ENCODE measurements at places on chromosomes 6 and 20. TPM values are rescaled to one million over a fixed set of nuclear protein-coding genes. Genes with fewer than 3 reads are reported as not detected.

- H3K4me3 ChIP-seq: no peak overlapping the region
- no peaks in the 10 kb centered on the region for H3K36me3 ChIP-seq
- no peaks in the 10 kb centered on the region for H3K4me1 ChIP-seq
- no peak overlapping the region for H3K27ac ChIP-seq
- no peaks in the 10 kb centered on the region for H3K27me3 ChIP-seq
These were observed 34.6 kb upstream of the ADGRF1 start for GRCh38 chr6:47076422-47077344.

DNA sequence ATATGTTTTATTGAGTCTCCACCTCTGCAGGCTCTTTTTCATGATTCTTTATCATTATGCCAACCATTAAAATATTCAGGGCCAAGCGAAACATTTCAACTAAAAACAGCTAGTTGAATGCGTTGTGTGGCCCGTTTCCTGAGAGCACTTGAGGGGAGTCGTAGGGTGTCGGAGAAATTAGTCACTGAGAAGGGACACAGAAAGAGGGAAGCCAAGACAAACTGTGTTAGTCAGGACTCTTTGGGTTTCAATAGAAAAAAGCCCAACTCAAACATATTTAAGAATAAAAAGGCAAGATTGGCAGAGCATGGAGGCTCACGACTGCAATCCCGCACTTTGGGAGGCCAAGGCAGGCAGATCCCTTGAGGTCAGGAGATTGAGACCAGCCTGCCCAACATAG lies 58.9 kb downstream of the MAFB start:
- no peaks in the 10 kb centered on the region for H3K36me3 ChIP-seq
- no peak overlapping the region for H3K4me3 ChIP-seq

The CLVS2 gene
- 0.26 TPM for total RNA-seq

GRCh38 chr6:159499034-159499433 lies 194.0 kb downstream of the SOD2 start:
- H3K4me1 ChIP-seq: no peaks in the 10 kb centered on the region
- H3K4me3 ChIP-seq: no peak overlapping the region
- no peak overlapping the region for H3K27ac ChIP-seq

- H3K36me3 ChIP-seq: peaks cover 3% of the 10 kb centered on the region
- H3K4me3 ChIP-seq: no peak overlapping the region
- DNase-seq: peak; percentile 72
These were observed 9.1 kb downstream of the MAPK13 start for GRCh38 chr6:36139431-36139830.

The FHL5 gene
- not detected for total RNA-seq

The NHSL1 gene
- 30.8 TPM for total RNA-seq

- no peaks in the 10 kb centered on the region for H3K36me3 ChIP-seq
- H3K27ac ChIP-seq: no peak overlapping the region
- no peak for DNase-seq
- no peak overlapping the region for H3K4me3 ChIP-seq
- no peaks in the 10 kb centered on the region for H3K27me3 ChIP-seq
These were observed 47.7 kb downstream of the COL12A1 start for GRCh38 chr6:75158176-75158575.

- no peaks in the 10 kb centered on the region for H3K4me1 ChIP-seq
- no peaks in the 10 kb centered on the region for H3K27me3 ChIP-seq
- H3K4me3 ChIP-seq: no peak overlapping the region
- peaks cover 10% of the 10 kb centered on the region for H3K36me3 ChIP-seq
- no peak for DNase-seq
These were observed 1.3 kb downstream of the BTBD3 start for GRCh38 chr20:11918981-11919380.

DNA sequence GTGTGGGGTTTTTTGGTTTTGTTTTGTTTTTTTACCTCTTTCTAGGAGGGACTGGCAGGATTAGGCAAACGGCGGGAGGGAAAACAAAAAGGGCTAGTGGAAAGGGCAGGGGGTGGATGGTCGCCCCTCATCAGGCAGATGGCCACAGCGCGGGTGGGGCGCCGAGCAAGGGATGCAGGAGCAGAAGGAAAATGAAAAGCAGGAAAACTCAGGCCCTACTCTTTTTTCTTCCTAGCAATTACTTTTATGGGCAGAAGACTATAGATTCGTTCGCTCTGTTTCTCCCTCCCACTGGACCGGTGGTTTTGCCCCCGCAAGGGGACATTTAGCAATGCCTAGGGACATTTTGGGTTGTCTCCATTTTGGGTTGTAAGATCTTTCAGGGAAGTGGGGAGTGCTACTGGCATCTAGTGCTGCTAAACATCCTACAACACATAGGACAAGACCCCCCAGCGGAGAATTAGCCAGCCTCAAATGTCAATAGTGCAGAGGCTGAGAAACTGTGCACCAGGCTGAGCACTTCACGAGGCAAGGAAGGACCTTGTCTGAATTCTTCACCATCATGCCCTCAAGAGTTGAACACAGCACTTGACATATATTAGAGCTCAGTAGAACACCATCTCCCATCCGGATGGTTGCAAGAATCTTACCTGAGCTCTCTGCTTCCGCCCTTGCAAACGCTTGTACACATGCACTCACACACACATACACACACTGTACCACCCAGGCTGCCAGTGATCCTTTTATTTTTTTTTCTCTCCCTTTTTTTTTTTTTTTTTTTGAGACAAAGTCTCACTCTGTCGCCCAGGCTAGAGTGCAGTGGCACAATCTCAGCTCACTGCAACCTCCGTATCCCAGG lies 4.8 kb upstream of the ZMYND8 start:
- H3K36me3 ChIP-seq: peaks cover 28% of the 10 kb centered on the region
- H3K4me3 ChIP-seq: peak overlapping the region; percentile 73
- peaks cover 31% of the 10 kb centered on the region for H3K4me1 ChIP-seq

The PAK5 gene
- 0.20 TPM for total RNA-seq

- no peak overlapping the region for H3K27ac ChIP-seq
- H3K27me3 ChIP-seq: no peaks in the 10 kb centered on the region
- no peaks in the 10 kb centered on the region for H3K4me1 ChIP-seq
- H3K4me3 ChIP-seq: no peak overlapping the region
These were observed 16.6 kb downstream of the SLC22A1 start for GRCh38 chr6:160137989-160138835.

The GABRR2 gene
- not detected for total RNA-seq

The SLC52A3 gene
- total RNA-seq: 3.3 TPM

DNA sequence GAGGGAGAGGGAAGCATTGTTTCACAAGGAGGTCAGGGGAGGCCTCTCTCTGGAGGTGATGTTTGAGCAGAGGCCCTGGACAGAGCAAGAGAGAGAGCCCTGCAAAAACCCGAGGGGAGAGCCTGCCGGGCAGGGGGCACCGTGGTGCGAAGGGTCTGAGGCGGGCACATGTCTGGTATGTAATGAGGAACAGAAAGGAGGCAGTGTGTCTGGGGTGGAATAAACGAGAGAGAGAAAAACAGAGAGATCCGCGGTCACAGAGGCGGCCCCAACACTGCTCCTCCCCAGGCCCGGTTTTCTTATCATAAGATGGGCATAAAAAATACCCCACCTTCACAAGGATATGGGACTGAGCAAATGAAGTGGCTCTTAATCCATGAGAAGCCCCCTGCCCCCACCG lies 119.2 kb downstream of the PREX1 start:
- H3K4me1 ChIP-seq: no peaks in the 10 kb centered on the region
- no peak overlapping the region for H3K27ac ChIP-seq
- H3K27me3 ChIP-seq: no peaks in the 10 kb centered on the region
- H3K36me3 ChIP-seq: 0 out of 3 replicates have a peak, but pooled peaks cover 2% of the 10 kb centered on the region
- no peak for DNase-seq
- no peak overlapping the region for H3K4me3 ChIP-seq

The NINL gene
- total RNA-seq: 29.2 TPM

DNA sequence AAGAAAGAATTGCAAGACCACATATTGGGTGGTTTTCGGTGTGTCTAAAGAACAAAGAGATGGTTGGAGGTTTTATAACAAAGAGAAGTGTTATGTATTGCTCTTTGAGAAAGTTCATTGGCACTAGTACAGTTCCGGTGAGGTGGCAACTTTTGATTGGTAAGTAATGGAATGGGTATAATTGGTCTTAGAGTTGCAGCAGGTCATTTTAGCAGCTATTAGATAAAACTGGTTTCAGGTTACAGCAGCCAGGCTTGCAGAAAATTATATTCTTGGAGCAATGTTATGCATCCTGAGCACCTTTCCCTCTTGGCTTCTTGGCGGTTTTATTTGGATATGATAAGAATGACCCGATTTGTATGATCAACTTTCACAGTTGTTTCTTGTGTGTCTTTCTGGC lies 12.3 kb upstream of the SSTR4 start:
- no peak overlapping the region for H3K27ac ChIP-seq
- DNase-seq: no peak
- H3K4me3 ChIP-seq: no peak overlapping the region
- H3K36me3 ChIP-seq: no peaks in the 10 kb centered on the region
- no peaks in the 10 kb centered on the region for H3K4me1 ChIP-seq
- no peaks in the 10 kb centered on the region for H3K27me3 ChIP-seq

DNA sequence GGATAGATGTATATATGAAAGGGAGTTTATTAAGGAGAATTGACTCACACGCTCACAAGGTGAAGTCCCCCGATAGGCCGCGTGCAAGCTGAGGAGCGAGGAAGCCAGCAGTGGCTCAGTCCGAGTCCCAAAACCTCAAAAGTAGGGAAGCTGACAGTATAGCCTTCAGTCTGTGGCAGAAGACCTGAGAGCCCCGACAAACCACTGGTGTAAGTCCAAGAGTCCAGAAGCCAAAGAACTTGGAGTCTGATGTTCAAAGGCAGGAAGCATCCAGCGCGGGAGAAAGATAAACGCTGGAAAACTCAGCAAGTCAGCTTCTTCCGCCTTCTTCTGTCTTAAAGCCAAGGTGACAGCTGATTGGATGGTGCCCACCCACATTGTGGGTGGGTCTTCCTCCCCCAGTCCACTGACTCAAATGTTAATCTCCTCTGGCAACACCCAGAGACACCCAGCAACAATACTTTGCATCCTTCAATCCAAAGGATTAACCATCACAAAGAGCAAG lies 102.6 kb upstream of the GJE1 start:
- DNase-seq: peak; percentile 75
- peaks cover 3% of the 10 kb centered on the region for H3K4me1 ChIP-seq
- no peak overlapping the region for H3K27ac ChIP-seq
- no peaks in the 10 kb centered on the region for H3K27me3 ChIP-seq

DNA sequence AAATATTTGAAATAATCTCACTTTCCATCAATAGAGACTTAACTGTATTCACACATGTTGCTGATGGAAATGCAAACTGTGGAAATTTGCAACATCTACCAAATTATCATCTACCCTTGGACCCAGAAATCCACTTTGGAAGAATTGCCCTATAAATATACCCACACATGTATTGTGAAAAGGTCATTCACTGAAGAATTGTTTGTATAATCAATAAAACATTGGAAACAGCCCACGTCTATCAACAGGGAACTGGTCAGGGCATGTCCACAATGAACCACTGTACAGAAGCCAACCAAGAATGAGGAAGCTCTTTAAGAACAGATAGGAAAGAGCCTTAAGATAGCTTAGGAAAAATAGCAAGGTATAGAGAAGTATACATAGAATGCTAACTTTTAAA lies 36.2 kb downstream of the PXDC1 start:
- no peak for DNase-seq
- H3K27me3 ChIP-seq: no peaks in the 10 kb centered on the region
- H3K36me3 ChIP-seq: 0 out of 2 replicates have a peak, but pooled peaks cover 6% of the 10 kb centered on the region
- no peak overlapping the region for H3K4me3 ChIP-seq
- H3K4me1 ChIP-seq: no peaks in the 10 kb centered on the region
- no peak overlapping the region for H3K27ac ChIP-seq

DNA sequence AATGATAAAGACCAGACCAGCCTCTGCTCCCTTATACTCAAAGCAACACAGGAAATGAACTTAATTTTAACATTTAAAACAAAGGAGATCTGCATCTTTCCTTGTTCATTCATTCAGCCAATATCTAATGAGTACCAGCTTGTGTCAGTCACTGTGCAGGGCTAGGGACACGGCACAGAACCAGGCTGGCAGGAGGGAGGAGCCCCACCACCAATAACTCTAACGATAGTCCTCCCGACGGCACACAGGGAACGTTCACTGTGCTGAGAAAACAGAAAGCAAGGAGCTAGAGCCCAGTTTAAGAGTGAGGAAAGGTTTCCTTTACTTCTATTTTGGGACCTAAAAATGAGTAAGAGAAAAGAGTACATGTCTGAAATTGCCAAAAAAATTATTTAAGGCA lies 9.9 kb downstream of the ETV7 start:
- H3K4me1 ChIP-seq: peaks cover 4% of the 10 kb centered on the region
- DNase-seq: no peak
- no peak overlapping the region for H3K4me3 ChIP-seq
- H3K36me3 ChIP-seq: no peaks in the 10 kb centered on the region
- no peak overlapping the region for H3K27ac ChIP-seq

GRCh38 chr6:7529141-7529540 lies 12.3 kb upstream of the DSP start:
- no peak overlapping the region for H3K27ac ChIP-seq
- DNase-seq: no peak
- H3K27me3 ChIP-seq: no peaks in the 10 kb centered on the region
- no peak overlapping the region for H3K4me3 ChIP-seq

GRCh38 chr6:157072128-157072527 lies 251.2 kb downstream of the TMEM242 start:
- no peak overlapping the region for H3K27ac ChIP-seq
- no peak for DNase-seq
- H3K4me1 ChIP-seq: peaks cover 2% of the 10 kb centered on the region
- no peaks in the 10 kb centered on the region for H3K36me3 ChIP-seq

GRCh38 chr6:16623029-16623653 lies 138.1 kb downstream of the ATXN1 start:
- no peak overlapping the region for H3K27ac ChIP-seq
- no peaks in the 10 kb centered on the region for H3K27me3 ChIP-seq
- DNase-seq: no peak

DNA sequence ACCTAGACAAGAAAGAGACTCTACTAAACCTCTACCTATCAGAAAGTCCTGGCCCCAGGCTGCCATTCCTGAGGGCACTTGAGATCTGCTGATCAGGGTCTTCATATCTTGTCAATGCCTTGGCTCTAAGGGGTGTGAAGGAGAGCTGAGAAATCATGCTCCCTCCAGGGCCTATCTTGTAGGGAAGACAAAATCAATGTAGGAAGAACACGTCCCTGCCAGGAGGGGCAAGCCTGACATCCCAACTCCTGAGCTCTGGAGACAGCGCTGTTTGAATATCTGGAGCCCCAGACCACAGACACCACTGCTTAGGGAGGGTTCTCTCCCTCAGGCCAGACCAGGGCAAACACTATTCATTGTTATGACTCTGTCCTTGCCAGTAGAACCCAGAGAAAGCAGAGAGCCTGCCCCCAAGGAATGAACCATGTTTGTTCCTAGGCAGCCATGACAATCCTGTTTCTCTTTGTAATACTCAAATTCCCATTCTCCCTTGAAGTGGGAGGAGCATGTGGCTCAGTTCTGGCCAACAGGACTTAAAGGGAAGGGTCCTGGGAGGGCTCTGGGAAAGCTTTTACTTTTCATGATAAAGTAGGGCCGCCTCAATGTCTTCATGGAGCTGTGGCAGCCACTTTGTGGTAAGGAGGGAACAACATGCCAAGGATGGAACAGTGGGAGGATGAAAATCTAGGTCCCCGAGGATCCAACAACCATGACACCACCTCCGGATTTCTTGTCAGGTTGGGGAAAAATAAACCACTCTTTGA lies 1.8 kb upstream of the FASTKD5 start:
- H3K4me1 ChIP-seq: peaks cover 2% of the 10 kb centered on the region
- DNase-seq: no peak
- 0 out of 3 replicates have a peak, but pooled peaks cover 5% of the 10 kb centered on the region for H3K36me3 ChIP-seq
- no peaks in the 10 kb centered on the region for H3K27me3 ChIP-seq
- H3K4me3 ChIP-seq: peak overlapping the region; percentile 54

GRCh38 chr6:104428184-104428583 lies 431.5 kb downstream of the HACE1 start:
- no peaks in the 10 kb centered on the region for H3K27me3 ChIP-seq
- no peak overlapping the region for H3K27ac ChIP-seq
- no peaks in the 10 kb centered on the region for H3K4me1 ChIP-seq
- no peak overlapping the region for H3K4me3 ChIP-seq
- DNase-seq: no peak
